ENCODE measurements at places on chromosomes 1 and 21.

- no peak for DNase-seq
Measured at GRCh38 chr1:234643111-234643849, 33.3 kb upstream of the IRF2BP2 start.

DNA sequence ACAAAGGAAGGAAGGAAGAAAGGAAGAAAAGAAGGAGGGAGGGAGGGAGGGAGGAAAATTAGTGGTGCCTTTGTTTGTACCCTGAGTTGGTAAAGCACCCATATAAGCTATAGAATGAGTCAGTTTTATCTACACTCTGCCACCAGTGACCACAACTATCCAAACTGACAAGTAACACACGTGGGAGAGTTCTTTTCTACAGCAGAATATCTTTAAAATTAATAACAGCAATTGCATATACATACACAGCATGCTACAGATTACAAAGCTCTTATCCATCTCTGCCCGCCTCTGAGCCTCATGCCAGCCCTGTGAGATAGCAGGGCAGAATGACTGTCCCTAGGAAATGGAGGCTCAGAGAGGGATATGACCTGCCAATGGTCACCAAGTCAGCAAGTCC, 20.3 kb downstream of the CDCP2 start:
- no peak for DNase-seq

- no peak for DNase-seq
Measured at GRCh38 chr1:56125316-56125715, 454.0 kb downstream of the PLPP3 start.

DNA sequence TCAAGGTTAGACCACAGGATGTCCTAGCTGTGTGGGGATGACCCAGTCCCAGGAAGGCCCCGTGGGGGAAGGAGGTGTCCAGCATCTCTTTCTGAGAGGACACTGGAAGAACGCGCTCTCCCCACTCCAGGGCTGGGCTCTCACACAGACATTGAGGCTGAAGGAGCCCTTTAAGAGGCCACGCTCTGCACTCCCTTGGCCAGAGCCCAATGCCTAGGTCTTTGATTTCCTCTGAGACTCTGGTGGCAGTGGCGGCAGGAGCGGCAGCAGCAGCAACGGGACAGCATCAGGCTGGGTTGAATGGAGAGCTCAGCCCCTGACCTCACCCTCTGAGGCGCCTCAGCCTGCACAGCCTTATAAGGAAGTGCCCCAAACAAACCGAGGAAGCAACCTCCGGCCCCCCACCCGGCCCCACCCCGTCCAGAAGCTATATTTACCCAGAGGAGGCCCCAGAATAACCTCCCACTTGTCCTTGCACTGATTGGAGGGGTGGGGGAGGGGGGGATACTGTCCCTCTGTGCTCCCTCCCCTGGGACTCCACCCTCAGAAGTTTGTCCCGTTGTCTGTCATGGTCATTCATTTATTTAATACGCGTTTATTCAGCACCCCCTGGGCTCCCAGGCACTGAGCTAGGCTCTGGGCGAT, 12.3 kb downstream of the NES start:
- peak; percentile 43 for DNase-seq

GRCh38 chr1:54297596-54298283, 97.8 kb downstream of the MRPL37 start:
- no peak for DNase-seq

DNA sequence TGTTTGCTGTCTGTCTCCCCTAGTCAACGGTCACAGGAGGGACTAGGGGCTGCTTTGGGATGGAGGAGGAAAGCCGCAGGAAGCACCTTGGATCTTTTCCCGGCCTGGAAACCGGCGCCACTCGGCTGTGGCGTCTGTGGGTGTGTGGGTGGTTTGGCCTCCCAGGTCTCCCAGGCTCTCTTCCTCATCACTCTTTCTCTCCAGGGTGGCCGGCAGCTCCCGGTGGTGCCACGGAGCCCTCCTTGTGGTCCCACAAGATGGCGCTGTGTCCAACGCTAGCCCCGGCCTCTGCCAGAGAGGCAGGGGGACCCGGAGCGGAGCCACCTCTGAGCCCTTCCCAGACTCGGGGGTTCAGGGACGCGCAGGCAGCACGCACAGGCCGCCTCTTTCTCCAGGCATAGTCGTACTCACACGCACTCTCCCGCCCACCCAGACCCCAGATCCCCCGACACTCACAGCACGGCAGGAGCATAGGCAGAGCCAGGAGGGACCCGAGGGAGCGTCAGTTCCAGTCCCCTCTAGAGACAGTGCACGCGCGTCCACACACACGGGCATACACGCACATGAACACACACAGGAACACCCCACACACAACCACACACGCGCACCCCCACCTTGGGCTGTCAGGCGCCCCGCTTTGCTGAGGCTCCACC, 31.2 kb downstream of the CDCP2 start:
- DNase-seq: peak; percentile 47

DNA sequence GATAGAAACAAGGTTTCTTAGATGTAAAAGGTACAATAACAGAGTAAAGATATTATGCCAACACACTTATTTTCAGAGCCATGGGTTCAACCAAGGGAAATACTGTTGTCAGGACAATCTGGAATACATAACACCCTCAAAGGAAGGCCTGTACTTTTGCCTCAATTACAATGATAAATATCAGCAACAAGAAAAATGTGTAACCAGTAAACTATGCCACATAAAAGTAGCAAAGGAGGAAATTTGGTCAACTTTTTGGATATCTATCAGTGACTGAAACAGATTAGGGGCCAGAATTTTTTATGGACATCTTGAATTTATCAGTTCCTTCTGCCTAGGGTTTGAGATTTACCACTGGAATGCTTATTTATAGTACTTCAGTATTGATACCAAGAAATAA, 24.6 kb upstream of the RAP1GAP start:
- no peak for DNase-seq

GRCh38 chr1:98211271-98211845, 290.5 kb upstream of the DPYD start:
- no peak for DNase-seq

DNA sequence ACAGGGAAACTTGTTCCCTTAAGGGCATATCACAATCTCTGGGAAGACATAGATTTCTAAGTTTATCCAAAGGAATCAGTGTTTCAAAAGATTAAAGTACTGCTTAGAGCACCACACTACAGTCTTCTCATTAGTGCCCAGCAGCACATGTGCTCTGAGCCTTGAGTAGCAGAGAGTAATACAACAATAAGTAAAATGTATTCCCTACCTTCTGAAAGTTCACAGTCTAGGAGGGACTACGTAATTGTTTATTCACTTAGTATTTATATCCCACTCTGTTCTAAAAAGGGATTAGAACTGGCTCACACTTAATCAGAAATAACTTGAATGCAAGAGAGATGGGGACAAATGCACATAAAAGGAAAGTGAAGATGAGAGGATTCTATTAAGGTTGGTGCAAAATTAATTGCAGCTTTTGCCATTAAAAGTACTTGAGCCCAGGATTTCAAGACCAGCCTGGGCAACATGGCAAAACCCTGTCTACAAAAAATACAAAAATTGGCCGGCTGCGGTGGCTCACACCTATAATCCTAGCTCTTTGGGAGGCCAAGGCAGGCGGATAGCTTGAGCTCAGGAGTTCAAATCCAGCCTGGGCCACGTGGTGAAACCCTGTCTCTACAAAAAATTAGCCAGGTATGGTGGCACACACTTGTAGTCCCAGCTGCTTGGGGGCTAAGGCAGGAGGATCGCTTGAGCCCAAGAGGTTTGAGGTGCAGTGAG, 9.0 kb downstream of the SYNC start:
- no peak for DNase-seq

GRCh38 chr1:66648901-66649595, 103.2 kb upstream of the DYNLT5 start:
- no peak for DNase-seq

DNA sequence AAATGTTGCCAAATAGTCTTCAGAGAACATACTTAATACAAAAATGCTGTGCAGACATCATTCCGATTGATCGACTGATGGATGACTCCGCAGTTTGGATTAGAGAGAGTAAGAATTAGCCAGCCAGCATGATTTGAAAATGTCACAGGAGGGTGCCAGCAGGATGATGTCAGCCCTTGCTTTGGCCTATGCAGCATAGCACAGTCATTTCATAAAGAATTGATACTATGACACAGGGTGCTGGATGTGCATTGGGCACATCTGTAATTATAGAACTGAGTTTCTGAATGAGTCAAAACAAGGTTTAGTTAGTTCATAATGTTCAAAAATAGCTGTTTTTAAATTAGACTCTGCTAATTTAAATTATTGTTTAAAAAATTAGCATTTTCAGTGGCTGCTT, 21.6 kb upstream of the TRAF5 start:
- no peak for DNase-seq

- no peak for DNase-seq
Measured at GRCh38 chr1:169486281-169487051, 722 bp upstream of the SLC19A2 start.

DNA sequence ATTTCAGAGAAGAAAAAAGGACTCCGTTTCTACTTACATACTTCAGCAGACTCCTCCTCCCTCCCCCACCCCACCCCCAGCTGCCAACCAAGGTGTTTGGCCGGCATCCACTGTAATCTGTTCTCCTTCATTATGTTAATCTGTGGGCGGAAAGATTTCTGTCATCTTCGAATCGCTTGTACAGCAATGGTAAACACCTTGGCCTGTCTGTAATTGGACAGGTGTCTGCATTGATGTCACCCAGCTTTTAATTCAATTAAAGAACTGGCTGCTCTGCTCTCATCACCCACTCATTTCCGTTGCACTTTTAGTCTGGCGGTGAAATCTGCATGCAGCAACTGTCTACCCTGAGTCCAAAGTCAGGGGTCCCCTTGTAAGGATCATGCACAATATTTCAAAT, 368.6 kb downstream of the USH2A start:
- no peak for DNase-seq
